ENCODE measurements at places on chromosomes 1 and 21.

- H3K36me3 ChIP-seq, result no peaks in the 10 kb centered on the region
- DNase-seq, result no peak
- H3K4me1 ChIP-seq, result peaks cover 6% of the 10 kb centered on the region
- H3K4me3 ChIP-seq, result no peak overlapping the region
- no peaks in the 10 kb centered on the region for H3K27me3 ChIP-seq
These were observed 7.1 kb downstream of the FNDC7 start for GRCh38 chr1:108719656-108720435.

DNA sequence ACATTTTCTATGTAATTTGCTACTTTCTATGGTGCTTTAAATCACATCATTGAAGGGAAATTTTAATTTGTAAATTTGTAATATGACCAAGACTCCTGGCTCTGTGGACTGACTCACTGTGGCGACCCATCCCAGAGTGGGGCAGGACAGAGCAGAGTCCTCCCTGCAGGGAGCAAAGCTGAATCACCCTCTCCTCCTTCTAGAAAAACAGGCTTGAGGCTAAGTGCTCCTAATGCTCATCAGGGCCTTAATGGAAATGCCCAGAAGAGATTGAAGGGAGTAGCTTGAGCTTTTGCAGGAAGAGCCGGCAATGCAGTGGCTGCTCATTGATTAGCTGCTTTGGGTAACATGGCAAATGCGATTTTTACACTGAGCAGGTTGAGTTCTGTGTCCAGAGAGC, 16.8 kb downstream of the S100A10 start:
- no peaks in the 10 kb centered on the region for H3K36me3 ChIP-seq
- no peak overlapping the region for H3K27ac ChIP-seq
- no peak overlapping the region for H3K4me3 ChIP-seq
- no peak for DNase-seq
- H3K27me3 ChIP-seq, result no peaks in the 10 kb centered on the region

GRCh38 chr1:107095647-107096046, 39.2 kb downstream of the PRMT6 start:
- no peak overlapping the region for H3K4me3 ChIP-seq
- H3K27me3 ChIP-seq, result no peaks in the 10 kb centered on the region
- no peaks in the 10 kb centered on the region for H3K4me1 ChIP-seq
- DNase-seq, result no peak
- H3K36me3 ChIP-seq, result no peaks in the 10 kb centered on the region
- no peak overlapping the region for H3K27ac ChIP-seq

DNA sequence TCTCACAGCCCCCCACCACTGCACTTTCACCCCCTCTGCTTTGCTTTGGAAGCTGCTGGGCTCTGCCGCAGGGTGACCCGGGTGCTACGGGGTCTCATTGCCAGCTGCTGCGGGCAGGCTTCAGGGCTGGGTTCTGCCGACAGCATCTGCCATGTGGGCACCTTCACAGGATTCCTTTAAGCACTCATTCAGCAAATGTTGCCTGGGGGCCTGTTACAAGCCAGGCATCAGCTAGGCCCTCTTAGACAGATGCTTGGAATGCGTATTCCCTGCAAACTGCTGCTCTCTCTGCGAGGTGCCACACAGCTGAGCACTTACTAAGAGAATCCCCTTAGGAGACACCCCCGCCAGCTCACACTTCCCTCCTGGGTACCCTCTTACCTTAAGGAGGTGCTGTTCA, 29.2 kb downstream of the COL16A1 start:
- DNase-seq, result no peak
- peak overlapping the region; percentile 88 for H3K27ac ChIP-seq
- no peaks in the 10 kb centered on the region for H3K36me3 ChIP-seq
- H3K4me1 ChIP-seq, result peaks cover 6% of the 10 kb centered on the region

DNA sequence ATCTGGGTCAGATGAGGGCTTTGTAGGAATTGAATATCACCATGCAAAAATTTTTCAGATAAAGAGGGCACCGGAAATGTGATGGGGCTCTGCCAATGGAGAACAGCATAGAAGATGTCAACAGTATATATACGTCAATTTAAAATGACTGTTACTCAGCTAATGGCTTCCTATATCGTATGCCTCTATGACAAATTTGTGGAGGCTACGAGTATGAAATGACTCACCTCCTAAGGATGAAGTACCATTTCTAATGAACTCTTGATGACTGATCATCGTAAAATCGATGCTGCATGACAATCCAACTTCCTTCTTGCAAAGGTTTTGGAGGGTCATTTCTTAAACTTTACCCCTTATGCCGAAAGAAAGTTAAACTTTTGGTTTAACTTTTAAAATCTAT, 450.3 kb upstream of the ZP4 start:
- no peaks in the 10 kb centered on the region for H3K27me3 ChIP-seq
- H3K27ac ChIP-seq, result no peak overlapping the region
- no peak overlapping the region for H3K4me3 ChIP-seq

GRCh38 chr1:12477314-12477713, 140.7 kb downstream of the DHRS3 start:
- peaks cover 82% of the 10 kb centered on the region for H3K4me1 ChIP-seq
- no peaks in the 10 kb centered on the region for H3K27me3 ChIP-seq
- H3K36me3 ChIP-seq, result no peaks in the 10 kb centered on the region
- H3K27ac ChIP-seq, result peak overlapping the region; percentile 75

DNA sequence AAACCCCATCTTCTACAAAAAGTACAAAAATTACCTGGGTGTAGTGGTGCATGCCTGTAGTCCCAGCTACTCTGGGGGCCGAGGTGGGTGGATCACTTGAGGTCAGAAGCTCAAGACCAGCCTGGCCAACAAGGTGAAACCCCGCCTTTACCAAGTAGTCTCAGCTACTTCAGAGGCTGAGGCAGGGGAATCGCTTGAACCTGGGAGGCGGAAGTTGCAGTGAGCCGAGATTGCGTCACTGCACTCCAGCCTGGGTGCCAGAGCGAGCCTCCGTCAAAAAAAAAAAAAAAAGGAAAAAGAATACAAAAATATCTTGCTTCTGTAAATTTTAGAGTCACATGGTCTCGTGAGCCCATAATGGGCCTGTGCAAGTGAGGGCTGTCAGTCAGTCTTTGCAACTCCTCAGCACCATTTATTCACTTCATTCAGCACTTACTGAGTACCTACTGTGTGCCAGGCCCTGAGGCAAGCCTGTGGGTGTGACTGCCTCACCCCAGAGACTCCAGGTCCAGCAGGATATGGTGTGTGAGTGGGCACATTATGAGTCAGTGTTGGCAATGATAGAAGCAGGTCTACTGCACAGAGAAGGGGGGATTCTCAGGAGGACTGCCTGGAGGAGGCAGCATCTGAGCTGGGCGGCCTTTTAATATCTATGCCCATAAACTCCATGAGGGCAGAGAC, 46.8 kb upstream of the TARDBP start:
- H3K4me3 ChIP-seq, result no peak overlapping the region
- H3K27ac ChIP-seq, result no peak overlapping the region
- no peak for DNase-seq
- H3K27me3 ChIP-seq, result no peaks in the 10 kb centered on the region

Measured in tibial artery (tissue), 4 donors.